ENCODE measurements at places on chromosomes 2 and 18. TPM values are rescaled to one million over a fixed set of nuclear protein-coding genes. Genes with fewer than 3 reads are reported as not detected.

MALL gene
- total RNA-seq, result 38.8 TPM

SPATS2L gene
- 68.7 TPM for total RNA-seq

TUBA3D gene
- total RNA-seq, result not detected

TLX2 gene
- total RNA-seq, result not detected

FN1 gene
- total RNA-seq, result 3,239 TPM

LYG1 gene
- total RNA-seq, result 0.97 TPM

GRCh38 chr2:128605421-128605820, 286.8 kb upstream of the HS6ST1 start:
- DNase-seq, result peak; percentile 38

GRCh38 chr18:3914833-3915610, 465.1 kb downstream of the TGIF1 start:
- DNase-seq, result no peak

DNA sequence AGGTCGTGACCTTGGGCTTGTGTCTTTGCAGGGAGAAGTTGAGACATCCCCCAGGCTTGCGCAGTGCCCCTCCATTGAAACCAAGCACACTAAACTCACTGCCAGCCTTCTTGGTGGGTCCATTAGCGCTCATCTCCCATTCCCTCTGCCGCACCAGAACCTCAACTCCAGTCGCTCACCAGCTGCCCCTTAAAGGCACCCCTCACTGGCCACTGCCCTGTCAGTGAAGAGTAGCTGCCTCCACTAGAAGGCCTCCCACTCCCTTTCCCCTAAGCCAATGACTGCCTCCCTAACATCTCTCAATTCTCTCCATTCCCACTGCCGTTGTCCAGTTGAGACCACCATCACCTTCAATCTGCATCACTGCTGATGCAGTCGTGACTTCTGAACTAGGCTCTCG, 114.8 kb upstream of the EPC2 start:
- no peak for DNase-seq

GRCh38 chr18:79590191-79591031, 89.2 kb upstream of the CTDP1 start:
- DNase-seq, result peak; percentile 82

GRCh38 chr2:8627019-8627691, 54.7 kb upstream of the ID2 start:
- DNase-seq, result peak; percentile 62

GRCh38 chr2:24382363-24383073, 22.2 kb upstream of the ITSN2 start:
- DNase-seq, result no peak

DNA sequence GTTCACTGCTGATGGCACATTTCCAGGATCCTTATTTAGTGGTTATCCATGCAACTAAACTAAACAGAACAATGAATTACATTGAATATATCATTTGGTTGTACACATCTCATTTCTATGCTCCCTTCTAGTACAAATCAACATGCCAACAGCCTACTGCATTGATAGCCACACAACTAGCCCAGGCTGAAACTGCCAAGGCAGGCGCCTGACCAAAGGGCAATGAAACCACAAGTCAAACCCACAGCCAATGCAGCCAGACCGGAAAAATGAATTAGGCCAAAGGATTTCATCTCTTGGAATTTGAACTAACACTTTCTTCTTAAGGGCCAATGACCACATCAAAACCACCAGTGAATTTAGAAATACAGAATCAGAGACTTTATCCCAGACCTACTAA, 196.4 kb downstream of the NOL4 start:
- DNase-seq, result no peak

GRCh38 chr2:203820969-203821368, 46.6 kb upstream of the CTLA4 start:
- no peak for DNase-seq

DNA sequence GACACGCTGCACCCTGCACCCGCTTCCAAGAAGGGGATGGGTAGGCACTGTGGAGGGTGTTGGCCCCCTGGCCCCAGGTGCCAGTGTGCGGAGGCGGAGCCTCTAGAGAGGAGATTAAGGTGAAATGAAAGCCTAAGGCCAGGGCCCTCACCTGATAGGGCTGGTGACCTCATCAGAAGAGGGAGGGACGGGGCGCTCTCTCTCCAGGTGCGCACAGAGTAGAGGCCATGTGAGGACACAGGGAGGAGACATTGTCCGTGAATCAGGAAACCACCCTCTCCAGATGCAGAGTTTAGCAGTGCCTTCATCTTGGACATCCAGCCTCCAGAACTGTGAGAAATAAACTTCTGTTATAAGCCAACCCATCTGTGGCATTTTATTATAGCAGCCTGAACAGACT, 62.3 kb downstream of the PSMG2 start:
- no peak for DNase-seq

DNA sequence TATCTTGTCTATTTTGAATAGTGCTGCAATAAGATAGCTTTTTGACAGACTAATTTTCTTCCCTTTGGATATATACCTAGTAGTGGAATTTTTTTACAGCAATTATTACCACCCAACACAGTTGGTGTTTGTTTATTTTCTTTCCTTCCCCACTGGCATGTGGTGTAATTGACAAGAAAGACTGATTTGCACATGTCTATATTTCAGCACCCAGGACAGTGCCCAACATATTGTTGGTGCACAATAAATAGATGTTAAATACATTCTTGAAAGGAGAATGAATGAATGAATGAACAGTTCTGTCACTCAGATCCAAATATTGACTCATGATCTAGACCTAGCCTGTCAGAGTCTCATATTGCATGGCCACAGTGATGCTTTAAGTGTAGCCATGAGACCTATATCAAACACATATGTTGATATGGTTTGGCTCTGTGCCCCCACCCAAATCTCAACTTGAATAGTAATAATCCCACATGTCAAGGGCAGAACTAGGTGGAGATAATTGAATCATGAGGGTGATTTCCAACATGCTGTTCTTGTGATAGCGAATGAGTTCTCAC, 538.2 kb downstream of the NYAP2 start:
- DNase-seq, result no peak

DNA sequence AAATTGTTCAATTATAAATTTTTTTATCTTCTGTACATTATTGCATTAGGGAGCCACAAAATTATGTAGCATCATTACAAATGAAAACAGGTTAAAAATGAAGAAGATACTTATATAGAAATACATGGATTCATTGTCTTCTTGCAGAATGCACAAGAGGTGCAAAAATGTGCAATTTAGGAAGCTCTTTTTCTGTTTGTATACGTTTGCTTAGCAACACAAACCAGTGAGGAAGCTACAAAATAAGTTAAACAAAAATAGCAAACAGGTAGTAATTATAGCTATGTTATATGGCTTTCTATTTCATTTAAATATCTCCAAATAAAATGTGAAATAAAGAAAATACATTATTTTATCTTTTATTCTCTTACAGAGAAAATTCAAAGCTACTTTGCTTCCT, 177.6 kb upstream of the SESTD1 start:
- DNase-seq, result no peak

- no peak for DNase-seq
Observed at GRCh38 chr2:96898641-96899412, 28.9 kb upstream of the SEMA4C start.

GRCh38 chr18:75659535-75660023, 232.1 kb upstream of the SMIM21 start:
- DNase-seq, result no peak

- DNase-seq, result no peak
Observed at GRCh38 chr2:167570370-167570769, 677.0 kb downstream of the STK39 start.

GRCh38 chr2:8737571-8738175, 55.8 kb downstream of the ID2 start:
- DNase-seq, result no peak

DNA sequence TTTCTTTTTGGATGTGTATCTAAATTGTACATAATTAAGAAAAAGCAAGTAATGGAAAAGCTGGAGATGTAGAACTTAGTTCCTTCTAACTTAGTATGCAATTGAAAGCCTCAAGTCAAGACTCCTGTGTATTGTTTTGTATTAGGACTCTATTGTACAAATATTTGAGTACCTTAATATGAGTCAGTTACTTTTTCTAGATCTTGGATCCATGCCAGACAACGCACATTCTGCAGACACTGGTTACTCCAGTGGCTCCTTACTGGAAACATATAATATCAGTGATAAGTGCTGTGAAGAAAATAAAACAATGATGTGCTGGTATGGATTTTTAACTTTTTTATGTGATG, 1.5 kb downstream of the SLC39A10 start:
- no peak for DNase-seq

DNA sequence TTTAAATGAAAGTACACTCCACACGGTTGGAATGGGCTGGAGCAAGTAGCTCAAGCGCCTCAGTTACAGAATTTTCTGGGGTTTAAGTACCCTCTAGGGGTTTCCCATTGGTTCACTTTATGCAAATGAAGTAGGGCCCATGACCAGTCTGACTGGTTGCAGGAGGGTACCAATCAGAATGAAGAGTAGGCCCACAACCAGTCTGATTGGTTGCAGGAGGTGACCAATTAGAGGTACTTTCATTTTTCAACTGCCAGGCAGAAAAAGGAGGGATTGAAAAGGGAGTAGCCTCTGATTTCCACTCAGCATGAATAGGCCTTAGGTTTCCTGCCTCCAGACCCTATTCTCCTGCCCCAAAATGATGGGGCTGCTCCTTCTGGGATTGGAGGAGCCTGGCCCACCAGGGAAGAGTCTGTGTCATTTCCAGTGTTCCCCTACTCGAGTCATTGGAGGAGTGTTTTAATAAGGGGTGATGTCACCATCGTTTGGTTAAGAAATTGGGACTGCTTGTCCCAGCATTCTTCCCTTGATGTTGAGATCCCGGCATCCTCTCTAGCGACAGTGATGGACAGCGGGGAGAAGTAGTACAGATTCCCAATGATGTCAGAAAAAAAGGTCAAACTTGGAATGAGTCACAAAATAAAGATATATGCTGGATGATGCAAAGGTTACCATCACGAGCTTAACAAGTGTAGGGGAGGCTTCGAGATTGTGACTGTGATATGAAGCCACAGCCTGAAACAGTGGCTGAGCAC, 210.4 kb downstream of the SH3BP4 start:
- DNase-seq, result no peak
